DMS 273 treated with DMSO at 0.1 percent for 48 hours (cell line): ENCODE measurements at places on chromosomes 12 and 14.

GRCh38 chr14:72638021-72638420 lies 255.9 kb downstream of the DPF3 start:
- DNase-seq: no peak

DNA sequence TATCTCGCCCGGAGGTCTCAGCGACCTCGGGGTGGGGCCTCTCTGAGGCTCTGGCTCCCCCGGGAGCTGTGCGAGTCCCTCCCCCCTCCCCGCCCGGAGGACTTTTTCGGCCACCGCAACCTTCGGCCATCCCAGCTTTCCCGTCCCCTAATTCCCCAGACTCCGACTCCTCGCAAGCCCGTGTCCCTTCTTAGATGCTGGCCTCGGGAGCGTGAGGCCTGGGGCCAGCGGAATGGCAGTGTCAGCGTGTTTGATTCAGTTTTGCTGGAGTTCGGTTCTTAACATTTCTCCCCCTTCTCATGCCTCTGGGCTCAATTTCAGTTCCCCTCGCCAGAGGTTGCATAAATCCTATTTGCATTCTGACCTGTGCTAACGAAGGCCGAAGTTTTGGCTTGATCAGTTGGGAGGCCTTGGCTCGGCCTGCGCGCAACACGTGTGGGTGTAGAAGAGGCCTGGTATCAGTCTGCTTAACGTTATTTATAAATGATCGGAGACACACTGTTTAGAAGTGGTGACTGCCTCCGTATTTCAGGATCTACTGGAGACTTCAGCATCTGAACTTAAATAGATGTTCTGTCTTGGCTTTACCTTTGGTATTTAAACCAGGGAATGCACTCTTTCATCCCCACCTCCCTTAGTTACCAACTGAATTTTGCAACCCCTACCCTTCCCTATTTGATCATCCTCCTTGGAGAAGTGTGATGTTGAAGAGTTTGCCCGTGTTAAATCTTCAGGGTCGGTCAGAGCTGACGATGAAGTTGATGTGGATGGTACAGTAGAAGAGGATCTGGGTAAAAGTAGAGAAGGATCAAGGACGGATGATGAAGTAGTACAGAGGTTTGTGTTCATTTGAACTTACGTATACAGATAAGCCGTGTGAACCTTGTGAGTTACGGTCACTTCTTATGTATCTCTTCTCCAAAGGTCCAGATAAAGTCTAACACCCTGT lies 851 bp downstream of the HSP90B1 start:
- no peak for DNase-seq

DNA sequence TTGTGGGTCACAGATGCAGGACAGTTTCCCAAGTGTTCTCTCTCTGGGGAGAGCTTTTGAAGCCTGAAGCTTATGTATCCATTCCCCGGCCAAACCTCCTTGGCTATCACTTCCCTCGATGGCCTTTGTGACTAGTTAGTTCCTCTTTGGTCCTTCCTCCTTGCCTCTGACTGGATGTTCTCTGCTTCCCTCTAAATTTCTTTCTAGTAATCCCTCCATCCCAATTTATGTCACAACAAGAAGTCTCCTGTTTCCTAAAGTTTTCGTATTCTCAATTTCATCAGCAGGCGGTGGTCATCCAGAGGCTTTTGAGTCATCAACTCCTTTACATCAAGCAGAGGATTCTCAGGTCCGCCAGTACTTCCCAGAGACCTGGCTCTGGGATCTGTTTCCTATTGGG lies 27.5 kb downstream of the A2ML1 start:
- no peak for DNase-seq

GRCh38 chr14:101547961-101548669 lies 13.2 kb upstream of the DIO3 start:
- DNase-seq: no peak

DNA sequence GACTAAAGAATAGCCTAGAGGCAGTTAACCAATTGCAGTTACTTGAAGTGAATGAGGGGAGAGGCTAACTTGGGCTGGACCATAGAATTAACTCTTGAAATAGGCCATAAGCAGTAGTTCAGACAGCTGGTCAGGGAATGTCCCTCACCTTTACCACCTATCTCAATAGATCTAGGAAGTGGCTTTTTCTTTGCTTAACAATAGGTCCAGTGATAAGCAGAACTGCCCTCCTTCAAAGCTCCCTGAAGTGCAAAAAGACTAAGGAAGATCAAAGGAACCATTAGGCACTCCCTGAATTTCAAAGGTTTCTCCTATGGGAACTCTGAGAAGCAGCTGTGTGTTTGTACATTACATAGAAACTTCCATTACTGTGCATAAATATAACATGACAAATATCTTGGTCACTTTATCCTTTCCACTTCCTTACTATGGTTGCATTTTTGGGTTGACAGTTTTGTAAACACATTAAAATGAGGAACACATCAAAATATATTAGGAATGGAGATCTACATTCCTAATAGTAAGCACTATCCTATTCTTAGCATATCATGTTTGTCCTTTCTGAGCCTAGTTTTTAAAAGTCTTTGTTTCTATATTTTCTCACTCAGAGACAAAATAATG lies 7.2 kb upstream of the NAA30 start:
- no peak for DNase-seq

- no peak for DNase-seq
Observed at GRCh38 chr14:102903889-102904512, 18.5 kb upstream of the AMN start.
